ENCODE measurements at places on chromosomes 1 and 21.

GRCh38 chr1:202915146-202915545 lies 11.9 kb downstream of the KLHL12 start:
- no peak for DNase-seq

DNA sequence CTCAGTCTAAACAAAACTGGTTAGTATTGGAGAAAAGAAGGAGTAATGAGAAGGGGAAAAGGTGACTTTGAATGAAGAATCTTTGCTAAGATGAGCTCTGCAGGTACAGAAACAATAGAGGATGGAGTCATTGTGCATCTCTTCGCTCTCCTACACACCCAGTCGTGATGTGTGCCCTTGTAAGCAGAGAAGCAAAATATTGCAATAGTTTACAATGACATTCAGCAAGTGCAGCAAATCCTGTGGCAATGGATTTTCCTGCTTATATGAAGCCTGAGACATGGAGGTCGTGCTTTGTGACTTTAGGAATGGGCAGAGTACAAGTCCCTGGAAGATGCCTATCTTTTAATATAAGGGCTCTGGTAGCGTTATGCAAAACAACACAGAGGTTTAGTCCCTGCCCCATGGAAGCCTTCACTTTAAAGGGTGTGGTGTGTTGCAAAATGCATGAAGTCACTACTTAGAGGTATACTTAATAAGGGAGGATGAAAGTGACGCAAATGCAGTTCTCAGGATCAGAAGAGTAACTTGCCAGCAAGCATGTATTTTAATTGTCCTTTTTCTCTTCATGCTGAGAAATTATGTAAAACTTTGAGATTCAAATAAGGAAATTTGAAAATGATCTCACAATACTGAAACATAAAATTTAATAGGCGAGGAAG lies 88.0 kb upstream of the IVNS1ABP start:
- no peak for DNase-seq

DNA sequence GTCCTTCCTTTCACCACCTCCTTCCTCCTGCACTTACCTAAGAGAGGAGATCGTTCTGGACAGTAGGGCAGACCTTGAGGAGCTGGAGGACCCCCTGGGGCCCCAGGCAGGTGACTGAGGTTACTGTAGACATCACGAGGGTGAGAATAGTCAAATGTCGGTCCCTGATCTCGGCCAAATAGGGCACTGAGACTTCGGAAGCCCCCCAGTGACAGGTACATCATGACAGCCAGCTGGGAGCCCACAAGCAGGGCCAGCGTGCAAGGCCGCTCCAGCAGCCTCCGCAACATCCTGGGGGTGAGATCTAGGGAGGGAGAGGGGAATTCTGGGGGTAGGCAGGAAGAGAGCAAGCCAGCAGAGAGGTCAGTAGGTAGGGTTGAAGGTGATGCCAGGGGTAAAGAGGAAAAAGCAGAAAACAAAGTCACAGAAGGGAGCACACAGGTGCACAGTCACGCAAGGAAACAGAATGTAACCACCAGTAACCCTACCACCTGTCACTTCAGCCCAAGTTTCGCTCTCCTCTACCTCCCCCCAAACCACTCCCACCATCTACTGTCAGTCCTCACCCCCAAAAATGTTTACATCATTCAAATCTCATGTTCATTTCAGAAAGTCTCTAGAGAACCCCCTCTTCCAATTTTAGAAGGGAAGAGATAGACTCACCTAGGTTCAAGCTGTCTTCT lies 1.4 kb downstream of the B4GALT3 start:
- DNase-seq = no peak

- DNase-seq = no peak
Measured at GRCh38 chr1:72115290-72115689, 167.0 kb downstream of the NEGR1 start.

DNA sequence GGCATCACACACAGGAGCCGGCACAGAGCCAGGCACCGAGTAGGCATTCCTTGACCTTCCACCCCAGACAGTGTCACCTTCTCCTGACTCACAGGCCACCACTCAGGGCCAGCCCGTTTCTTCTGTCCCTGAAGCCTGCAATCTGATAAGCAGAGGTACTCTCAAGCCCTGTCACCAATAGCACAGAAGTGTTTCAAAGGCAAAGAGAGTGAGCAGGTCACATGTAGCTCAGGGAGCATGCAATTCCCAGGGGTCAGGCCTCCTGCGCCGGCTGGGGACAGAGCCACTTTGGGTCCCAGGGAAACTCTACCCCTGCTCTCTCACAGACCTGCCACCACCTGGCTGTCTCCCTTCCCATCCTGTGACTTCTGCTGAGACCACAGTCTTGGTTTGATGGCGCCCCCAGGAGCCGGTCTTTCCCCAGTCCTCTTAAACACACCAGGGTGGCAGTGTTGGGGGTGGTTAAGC lies 13.2 kb downstream of the CAPN9 start:
- DNase-seq = no peak

DNA sequence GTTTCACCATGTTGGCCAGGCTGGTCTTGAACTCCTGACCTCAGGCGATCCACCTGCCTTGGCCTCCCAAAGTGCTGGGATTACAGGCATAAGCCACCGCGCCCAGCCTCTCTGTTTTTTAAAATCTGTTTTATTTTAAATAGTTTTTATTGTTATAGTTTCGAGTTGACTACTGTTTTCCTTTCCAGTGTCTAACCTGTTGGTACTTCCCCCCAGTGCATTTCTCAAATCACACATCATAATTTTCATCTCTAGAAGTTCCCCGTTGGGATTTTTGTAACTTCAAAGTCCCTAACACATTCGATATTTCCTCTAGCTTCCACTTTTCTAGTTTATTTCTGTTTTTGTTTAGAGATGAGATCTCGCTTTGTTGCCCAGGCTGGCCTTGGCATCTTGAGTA lies 7.5 kb downstream of the HES4 start:
- no peak for DNase-seq
